ENCODE measurements at places on chromosomes 11 and 22.

GRCh38 chr22:43276321-43276720 lies 66.9 kb downstream of the SCUBE1 start:
- DNase-seq: no peak

GRCh38 chr22:41902932-41903421 lies 11.9 kb downstream of the SHISA8 start:
- no peak for DNase-seq

GRCh38 chr11:16365581-16366228 lies 9.4 kb upstream of the SOX6 start:
- no peak for DNase-seq

DNA sequence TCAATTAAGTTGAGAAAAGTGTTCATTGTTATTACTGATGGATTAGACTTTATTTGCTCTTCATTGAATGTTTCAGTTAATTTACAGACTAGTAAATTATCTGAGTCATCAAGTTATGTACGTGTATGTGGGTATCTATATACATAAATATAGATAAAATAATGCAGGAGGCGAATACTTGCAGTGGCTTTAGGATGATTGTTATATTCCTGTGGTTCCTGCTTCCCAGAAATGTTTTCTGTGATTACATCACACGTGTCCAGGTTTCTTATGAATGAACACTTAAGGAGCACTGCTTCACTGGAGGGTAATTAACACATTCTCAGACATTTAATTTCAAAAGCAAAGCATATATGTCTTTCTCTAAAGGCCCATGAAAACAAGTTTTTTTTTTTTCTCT lies 28.4 kb downstream of the YAP1 start:
- DNase-seq: peak; percentile 88

DNA sequence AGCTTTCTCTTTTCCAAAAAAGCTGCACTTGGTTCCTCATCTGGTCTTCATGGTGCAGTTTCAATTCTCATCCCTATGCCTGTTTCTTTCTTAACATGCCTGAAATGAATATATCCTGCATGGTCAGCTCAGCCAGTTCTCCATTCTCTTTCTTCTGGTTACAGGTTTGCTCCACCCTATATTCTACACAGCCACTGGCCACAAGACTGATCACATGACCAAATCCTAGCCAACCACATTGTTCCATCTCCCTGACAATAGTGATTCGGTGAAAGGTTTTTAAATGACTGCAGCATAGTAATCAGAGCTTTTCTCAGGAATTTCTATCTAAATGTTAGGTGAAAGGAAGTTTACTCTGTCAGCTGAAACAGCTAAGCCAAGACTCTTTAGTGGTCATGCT lies 891.4 kb downstream of the METTL15 start:
- DNase-seq: no peak

DNA sequence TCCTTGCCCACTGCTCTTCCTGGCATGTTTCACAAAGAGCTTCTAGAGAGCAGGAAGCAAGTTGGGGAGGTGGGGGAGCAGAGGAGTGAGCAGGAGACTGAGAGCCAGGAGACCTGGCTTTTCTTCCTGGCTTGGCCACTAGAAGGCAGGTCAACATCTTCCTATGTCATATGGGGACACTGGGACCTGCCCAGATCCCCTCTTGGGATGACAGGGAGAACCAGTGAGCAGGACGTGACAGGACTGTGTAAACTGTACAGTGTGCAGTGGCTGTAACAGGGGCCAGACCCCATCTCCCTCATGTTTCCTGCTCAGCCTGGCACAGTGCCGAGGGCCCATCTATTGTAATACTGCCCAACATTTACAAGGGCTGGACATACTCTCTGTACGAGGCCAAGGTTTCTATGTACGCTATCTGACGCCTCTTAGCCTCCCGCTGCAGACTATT lies 29.4 kb downstream of the GDPD5 start:
- no peak for DNase-seq

DNA sequence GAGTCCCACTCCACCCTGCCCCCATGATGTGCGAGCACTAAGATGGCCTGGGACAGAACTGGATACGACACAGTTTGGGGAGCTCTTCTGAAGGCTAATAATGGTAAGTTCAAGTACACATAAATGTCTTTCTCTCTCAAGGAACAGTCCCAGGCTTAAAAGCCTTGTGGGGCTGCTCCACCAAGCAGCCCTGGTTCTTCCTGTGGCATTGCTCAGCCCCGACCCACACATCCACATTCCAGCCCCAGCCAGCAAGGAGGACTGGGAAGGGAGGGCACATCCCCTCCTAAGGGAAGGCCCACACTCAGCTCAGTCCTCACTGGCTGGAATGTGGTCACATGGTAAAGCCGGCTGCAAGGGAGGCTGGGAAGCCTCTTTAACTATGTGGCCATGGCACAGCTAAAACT lies 13.3 kb upstream of the MB start:
- peak; percentile 45 for DNase-seq

- DNase-seq: no peak
Observed at GRCh38 chr11:34363363-34364084, 5.7 kb upstream of the ABTB2 start.

- peak; percentile 85 for DNase-seq
Observed at GRCh38 chr11:102225689-102226568, 91.4 kb upstream of the BIRC3 start.

- DNase-seq: no peak
Observed at GRCh38 chr11:76760236-76760635, 22.9 kb upstream of the TSKU start.

- no peak for DNase-seq
Observed at GRCh38 chr22:23551385-23551784, 28.7 kb downstream of the IGLL1 start.

DNA sequence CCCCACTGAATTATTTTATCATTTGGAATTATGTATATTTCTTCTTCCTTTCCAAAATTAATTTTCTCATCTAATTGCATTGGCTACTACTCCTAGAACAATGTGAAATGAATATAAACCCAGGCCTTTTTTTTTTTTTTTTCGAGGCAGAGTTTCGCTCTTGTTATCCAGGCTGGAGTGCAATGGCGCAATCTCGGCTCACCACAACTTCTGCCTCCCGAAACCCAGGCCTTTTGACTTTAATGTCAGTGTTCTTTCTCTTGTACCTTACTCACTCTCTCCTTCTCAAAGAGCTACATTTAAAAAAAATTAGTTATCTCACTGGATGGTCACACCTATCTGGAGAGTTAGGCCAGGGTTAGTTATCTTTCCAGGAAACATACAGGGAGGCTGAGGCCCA lies 35.3 kb upstream of the LRRC32 start:
- DNase-seq: no peak

GRCh38 chr11:96012086-96012824 lies 88.3 kb upstream of the MTMR2 start:
- peak; percentile 81 for DNase-seq

DNA sequence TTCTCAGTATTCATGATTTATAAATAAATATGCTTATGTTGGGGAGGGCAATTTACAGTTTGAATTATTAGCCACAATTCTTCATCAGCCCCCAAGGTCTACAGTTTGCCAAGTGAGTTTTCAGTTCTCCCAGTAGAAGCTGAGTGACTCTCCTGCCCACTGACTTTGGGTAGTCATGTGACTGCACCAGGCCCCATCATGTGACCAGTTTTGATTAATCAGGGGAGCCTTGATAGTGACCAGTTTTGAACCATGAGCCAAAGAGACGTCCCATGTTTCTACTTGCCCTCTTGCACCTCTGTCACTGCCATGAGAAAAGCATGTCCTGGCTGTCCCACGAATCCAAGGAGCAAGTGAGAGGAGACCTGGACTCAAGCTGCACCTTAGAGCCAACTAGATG lies 32.5 kb downstream of the SYN3 start:
- no peak for DNase-seq

GRCh38 chr11:110527146-110527545 lies 97.4 kb downstream of the FDX1 start:
- no peak for DNase-seq

- DNase-seq: no peak
Observed at GRCh38 chr22:46900549-46900948, 138.1 kb downstream of the TBC1D22A start.

DNA sequence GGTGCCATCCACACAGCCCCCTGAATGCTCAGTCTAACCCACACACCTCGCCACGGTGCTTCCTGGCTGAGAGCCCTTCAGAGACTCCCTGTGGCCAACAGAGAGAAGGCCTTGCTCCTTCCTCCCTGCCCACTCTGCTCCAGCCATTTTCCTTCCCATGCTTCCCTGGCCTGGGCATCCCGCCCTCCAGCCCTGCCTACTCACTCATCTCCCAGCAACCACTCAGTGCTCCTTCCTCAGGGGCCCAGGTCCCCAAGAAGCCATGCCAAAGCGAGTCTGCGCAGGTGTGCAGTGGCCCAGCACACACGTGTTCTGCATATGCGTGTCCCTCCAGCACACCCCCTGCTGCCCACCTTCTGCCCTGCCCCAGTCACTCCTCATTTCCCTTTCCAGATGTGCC lies 56.4 kb downstream of the NECTIN1 start:
- no peak for DNase-seq

- DNase-seq: no peak
Observed at GRCh38 chr22:22816766-22817410, 70.7 kb upstream of the IGLL5 start.

- no peak for DNase-seq
Observed at GRCh38 chr22:21590809-21591641, 23.5 kb downstream of the UBE2L3 start.

DNA sequence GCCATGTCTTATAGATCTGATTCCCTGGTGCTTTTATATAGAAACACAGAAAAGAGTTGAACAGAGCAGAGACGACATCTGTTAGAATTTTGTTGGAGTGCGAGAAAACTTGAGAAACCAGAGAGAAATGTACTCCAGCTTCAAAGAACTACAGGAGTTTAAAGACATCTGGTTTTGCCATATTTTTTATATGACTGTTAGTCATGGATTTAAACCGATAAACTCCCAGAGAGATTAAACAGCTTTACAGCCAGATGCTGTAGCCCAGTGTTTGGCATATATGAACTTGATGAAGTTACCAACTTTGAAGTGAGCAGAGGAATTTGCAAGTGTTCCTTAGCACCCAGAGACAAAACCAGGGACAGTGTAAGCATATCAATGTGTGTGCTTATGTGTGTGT lies 1083.1 kb downstream of the LRRC4C start:
- DNase-seq: no peak

GRCh38 chr22:36362932-36363331 lies 24.8 kb downstream of the MYH9 start:
- DNase-seq: no peak

DNA sequence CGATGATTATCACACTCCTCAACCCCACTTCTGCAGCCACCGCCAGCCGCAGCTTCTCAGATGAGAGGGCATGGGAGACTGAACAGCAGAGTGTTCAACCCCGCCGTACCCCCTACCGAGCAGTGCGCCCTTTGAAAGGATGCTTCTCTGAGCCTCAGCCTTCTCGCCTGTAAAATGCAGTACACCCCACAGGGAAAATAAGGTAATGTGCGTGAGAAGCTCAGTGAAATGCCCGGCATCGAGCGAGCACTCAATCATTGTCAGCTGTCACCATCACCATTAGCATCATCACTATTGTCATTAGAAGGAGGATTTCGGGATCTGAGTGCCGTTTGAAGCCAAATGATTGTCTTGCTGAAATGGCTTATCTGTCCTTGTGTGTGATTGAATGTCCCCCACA lies 13.6 kb downstream of the TRIM29 start:
- no peak for DNase-seq

- no peak for DNase-seq
Observed at GRCh38 chr22:35203583-35203982, 53.7 kb upstream of the HMGXB4 start.

GRCh38 chr11:3916962-3917361 lies 61.5 kb downstream of the STIM1 start:
- no peak for DNase-seq

- DNase-seq: peak; percentile 93
Observed at GRCh38 chr11:10304495-10305261, at the start of gene ADM. Gene ADM, plus strand, starts transcription at chr11:10305073. Its CDS starts 628 bp downstream, at chr11:10305701.

Data from fibroblast of the aortic adventitia (primary cell).